ENCODE measurements at places on chromosomes 3 and 15.

DNA sequence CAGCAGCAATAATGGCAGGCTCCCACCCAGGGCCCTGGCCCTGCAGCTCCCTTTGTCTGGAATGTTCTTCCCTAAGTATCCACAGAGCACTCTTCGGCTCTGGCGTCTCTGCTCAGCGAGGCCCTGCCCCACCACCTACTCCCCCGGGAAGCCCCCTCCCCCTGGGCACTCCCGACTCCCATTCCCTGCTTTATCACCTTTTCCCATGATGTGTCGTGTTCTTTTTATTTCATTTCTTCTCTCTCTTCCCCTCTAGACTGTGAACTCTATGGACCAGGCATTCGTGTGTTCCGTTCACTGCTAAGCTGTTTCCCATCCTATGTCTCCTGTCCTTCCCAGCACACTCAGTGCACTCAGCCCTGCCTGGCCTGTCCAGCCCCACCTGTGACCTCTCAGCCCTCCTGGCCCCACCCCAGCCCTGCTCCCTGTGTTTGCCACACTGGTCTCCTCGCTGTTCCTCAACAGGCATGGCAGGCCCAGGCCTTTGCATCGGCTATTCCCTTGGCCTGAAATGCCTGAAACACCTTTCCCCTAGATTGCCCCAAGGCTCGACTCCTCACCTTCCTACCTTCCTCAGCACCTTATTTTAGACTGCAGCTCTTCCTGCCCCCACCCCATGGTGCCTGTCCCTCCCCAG lies 107.4 kb downstream of the TPRA1 start:
- peak; percentile 32 for DNase-seq

DNA sequence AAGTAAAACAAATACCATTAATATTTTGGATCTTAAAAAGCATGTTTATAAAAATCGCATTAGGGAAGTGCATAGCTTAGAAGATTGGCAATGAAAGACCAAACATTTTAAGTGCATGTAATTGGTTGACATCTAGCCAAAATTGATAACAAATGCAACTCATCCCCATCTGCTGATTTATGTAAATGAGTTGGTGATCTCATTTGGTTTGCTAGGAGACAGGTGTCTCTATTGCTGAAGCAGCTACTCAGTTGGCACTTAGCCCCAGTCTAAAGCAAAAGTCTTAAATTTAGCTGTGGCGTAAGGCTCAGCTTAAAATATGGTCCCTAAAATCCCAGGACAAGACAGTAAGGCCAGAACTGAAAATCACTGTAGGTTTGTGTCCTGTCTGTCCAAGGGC lies 113.5 kb upstream of the CHL1 start:
- no peak for DNase-seq

DNA sequence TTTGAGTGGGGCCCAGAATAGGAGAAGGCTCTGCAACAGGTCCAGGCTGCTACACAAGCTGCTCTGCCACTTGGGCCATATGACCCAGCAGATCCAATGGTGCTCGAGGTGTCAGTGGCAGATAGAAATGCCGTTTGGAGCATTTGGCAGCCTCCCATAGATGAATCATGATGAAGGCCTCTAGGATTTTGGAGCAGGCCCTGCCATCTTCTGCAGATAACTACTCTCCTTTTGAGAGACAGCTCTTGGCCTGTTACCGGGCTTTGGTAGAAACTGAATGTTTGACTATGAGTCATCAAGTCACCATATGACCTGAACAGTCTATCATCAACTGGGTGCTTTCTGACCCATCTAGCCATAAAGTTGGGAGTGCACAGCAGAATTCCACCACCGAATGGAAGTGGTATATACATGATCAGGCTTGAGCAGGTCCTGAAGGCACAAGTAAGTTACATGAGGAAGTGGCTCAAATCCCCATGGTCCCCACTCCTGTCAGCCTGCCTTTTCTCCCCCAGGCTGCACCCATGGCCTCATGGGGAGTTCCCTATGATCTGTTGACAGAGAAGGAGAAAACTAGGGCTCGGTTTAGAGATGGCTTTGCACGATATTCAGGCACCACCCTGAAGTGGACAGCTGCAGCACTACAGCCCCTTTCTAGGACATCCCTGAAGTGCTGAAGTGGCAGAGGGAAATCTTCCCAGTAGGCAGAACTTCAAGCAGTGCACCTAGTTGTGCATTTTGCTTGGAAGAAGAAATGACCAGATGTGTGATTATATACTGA lies 971.4 kb downstream of the MCTP2 start:
- no peak for DNase-seq

GRCh38 chr3:157101486-157101885 lies 58.5 kb downstream of the CCNL1 start:
- DNase-seq: no peak

GRCh38 chr3:172635588-172635987 lies 75.3 kb downstream of the NCEH1 start:
- no peak for DNase-seq

GRCh38 chr15:101167753-101168462 lies 83.9 kb downstream of the CHSY1 start:
- peak; percentile 70 for DNase-seq

DNA sequence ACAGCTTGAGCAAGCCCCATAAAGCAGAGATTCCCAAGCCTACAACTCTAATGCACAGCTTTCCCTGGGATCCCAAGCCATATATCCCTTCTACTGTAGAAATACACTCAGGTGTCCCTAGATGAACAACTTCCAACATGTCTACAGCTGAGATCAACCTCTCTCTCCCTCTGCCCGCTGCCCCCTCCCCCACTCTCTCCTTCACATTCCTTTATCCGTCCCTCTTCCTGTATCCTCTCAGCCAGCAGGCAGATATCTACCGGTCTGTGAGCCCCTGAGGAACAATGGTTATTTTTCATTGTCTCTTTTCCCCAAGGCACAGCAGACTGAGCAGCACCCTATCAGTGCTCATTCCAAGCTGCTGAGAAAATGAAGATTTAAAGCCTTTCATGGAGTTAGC lies 138.6 kb downstream of the SUCLG2 start:
- no peak for DNase-seq

GRCh38 chr3:160792540-160792939 lies 36.5 kb downstream of the PPM1L start:
- no peak for DNase-seq

GRCh38 chr15:93467337-93467736 lies 378.3 kb upstream of the RGMA start:
- DNase-seq: peak; percentile 56

GRCh38 chr15:56944485-56944884 lies 26.0 kb downstream of the TCF12 start:
- no peak for DNase-seq

DNA sequence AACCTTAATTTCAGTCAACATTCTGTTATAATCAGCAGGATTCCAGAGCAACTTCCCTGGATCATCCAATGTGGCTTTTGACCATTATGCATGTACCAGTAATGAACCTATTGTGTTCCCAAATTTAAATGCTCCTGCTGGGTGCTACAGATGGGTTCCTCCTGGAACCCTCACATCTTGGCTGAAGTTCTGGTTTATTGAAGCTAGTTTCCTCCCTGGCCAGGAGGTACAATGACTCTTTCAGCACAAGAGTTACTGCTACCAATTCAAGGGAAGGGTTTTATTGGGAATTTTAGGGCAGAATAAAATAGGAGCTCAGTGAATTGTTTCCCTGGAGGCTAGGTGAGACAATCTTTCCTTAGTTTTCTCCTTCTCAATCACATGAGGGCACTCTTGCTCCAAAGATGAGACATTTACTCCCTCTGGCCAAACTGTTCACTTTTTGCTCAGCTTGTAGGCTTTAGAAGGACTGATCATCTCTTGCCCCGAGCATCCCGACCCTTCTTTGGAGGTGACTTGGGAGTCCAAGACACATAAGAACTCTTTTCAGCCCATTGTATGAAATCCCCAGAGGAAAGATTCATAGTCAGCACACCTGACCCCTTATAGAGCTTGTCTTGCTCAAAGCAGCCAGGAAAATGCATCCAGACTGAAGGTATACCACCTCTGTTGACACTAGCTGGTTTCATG lies 8.8 kb upstream of the NPHP3 start:
- no peak for DNase-seq

- no peak for DNase-seq
Measured at GRCh38 chr15:31228011-31228484, 98.6 kb upstream of the KLF13 start.

DNA sequence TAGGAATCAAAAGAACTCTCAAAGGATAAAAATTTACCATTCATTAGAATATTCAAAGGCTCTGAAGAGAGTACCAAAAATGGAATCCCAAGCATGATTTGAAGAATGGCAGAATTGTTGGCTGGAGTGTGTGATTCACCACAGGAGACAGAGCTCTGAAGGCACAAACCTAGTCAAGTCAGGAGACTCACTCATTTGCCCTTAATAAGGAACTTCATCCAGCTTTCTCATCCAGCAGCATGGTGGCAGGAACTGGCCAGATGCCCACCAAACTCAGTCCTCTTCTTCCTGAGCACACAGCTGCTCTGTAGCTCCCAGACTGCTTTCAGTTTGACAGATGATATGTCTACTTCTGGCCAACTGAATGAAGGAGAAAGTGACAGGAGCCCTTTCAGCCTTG lies 16.5 kb upstream of the HEG1 start:
- no peak for DNase-seq

GRCh38 chr3:190076601-190077394 lies 43.9 kb downstream of the P3H2 start:
- DNase-seq: no peak

GRCh38 chr3:117243657-117244056 lies 534.1 kb downstream of the TUSC7 start:
- no peak for DNase-seq

DNA sequence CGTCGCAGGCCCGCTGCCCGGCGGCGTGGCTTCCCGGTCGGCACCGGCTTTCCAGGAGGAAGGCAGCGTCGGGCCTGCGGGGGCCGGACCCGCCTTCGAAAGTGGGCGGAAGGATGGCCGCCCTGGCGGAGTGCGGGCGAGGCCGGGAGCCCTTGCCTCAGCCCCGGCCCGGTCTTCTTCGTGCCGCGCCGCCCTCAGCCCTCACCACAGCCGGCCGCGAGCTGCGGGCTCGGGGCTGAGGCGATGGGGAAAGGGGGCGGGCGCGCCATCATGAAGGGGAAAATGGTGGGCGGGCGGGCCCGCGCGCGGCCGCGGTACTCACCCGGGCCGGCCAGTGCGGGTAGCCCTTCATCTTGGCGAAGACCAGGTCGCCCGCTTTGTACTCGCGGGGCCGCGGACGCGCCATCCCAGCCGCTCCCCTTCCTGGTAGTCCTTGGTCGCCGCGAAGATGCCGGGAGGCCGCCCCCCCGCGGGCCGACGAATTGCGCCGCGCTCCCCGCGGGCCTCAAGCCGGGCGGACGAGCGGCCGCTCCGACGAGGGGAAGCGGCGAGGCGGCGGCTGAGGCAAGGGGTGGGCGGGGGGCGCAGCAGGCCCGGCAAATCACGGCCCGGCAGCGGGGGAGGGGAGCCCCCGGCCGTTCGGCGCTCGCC lies 489 bp downstream of the HDGFL3 start:
- peak; percentile 45 for DNase-seq

- no peak for DNase-seq
Measured at GRCh38 chr15:41825572-41826535, 2.0 kb upstream of the JMJD7 start.

DNA sequence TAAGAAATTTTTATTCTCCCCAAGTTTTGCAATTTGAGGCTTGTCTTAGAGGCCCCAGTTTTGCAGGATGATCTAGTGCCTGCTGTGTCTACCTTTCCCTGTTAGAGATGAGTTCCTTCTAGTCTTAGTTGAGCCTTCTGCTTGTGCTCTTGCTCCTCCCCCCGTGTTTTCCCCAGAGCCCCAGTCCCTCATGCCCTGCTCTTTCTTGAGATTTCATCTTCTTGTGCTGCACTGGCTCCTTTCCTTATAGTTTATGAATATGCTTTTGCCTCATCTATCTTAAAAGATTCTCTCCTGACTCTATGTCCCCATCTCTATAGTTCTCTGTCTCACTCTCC lies 4.7 kb downstream of the GAP43 start:
- no peak for DNase-seq

GRCh38 chr3:59515966-59516365 lies 466.1 kb upstream of the CFAP20DC start:
- no peak for DNase-seq

DNA sequence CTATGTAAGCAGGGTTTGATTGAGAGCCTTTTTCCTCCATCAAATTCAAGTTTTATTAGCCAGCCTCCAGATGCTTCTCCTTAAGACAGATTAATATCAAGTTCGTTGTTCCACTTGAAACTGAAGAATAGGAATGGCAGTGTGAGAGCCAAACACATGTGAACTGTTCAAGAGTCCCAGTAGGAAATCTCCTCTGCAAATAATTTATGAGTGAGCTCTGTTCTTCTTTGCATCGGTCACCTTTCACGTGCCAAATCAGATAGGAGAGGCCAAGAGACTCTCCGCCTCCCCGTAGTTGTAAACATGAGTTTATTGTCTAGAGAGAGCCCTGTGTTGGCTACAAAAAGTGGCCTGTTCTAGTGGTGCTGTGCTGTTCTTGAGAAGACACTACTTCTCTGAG lies 372.1 kb upstream of the NR2F2 start:
- DNase-seq: no peak

- DNase-seq: no peak
Measured at GRCh38 chr15:51879555-51879954, 50.1 kb downstream of the TMOD3 start.

- no peak for DNase-seq
Measured at GRCh38 chr15:64163659-64164362, 989 bp upstream of the PPIB start.

DNA sequence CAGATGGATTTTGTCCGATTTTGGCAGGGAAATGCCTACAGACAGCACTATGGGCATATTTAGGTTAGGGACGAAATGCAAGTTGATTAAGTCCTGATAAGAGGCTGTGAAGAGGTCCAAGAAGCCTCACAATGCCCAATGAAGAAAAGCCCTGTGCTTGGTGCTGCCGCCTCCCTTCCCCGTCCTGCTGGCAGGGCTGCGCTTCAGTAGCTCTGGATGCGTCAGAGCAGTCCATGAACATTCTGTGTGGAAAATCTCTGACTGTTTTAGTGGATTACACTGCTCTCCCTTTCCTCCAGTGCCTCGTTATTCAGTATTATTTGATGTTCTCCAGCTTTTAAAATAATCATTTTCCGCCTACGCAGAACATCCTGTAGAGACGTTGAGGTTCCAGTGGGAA lies 39.6 kb downstream of the MLH1 start:
- DNase-seq: no peak

GRCh38 chr3:175716446-175716845 lies 857.3 kb downstream of the NAALADL2 start:
- no peak for DNase-seq

DNA sequence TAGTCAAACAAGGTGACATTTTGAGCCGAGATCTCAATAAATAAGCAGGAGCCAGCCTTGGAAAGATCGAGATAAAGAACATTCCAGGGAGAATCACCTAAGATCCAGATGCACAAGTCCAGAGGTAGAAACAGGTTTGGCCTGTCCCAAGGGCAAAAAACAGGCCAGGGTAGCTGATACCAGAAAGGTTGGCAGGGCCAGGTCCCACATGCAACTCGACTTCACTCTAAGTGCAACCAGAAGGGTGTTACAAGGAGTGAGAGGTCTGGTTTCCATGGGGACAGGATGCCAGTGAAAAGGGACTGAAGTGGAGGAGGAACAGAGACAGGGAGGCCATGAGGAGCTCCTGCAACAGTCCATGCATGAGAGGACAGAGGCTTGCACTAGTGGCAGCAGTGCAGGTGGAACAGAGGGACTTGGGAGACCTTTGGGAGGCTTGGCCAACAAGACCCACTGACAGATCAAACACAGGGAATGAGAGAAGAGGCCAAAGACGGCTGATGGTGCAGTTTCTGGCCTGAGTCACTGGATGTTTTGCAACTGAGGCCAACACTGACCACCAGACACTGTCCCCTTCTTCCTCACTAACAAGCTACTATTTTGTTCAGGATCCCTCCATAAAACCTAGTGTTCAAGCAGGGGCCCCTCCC lies 5.2 kb downstream of the TPRA1 start:
- DNase-seq: no peak

GRCh38 chr15:43390723-43391122 lies 19.8 kb downstream of the TUBGCP4 start:
- no peak for DNase-seq
